Kasumi-1 (cell line): ENCODE measurements at places on chromosomes 5 and 9.

- DNase-seq = no peak
These were observed 152.7 kb upstream of the TBCA start for GRCh38 chr5:77928776-77929300.

DNA sequence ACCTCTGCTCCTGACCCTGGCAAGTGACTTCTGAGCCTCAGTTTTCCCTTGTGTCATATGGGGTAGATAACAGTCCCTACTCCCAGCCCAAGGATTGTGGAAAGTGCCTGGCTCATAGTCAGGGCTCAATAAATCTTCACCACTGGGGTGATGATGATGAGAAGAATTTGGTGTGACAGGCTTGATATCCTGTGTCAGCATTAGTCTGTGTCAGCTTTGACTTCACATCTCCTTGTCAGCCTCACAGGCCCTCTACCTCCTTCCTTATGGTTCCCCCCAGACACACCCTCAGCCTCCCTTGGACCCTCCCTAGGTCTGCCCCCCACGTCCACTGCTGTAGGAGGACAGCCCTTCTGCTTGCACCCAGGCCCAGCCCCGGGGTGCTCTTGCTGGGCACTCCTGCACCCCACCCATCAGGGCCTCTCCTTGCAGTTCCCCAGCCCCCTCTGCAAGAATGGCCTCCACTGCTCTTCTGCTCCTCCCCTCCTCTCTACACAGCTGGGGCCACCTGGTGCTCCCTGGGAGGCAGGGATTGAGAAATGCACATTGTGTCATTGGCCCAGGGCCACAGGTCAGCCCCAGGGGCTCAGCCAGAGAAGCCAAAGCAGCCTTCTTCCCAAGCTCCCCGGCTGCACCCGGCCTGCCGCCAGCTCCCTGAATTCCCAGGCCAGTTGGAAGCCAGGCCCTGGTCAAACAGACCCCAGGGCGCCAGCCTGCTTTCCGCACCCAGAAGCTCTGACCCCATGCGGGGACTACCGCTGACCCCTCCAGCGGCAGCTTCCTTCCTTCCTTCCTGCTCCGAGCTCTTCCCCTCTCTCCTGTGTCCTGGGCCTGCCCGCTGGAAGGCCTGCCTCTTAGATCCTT lies 7.7 kb downstream of the FGFR4 start:
- no peak for DNase-seq

GRCh38 chr5:62309107-62309506 lies 3.1 kb downstream of the KIF2A start:
- DNase-seq = no peak

- DNase-seq = no peak
These were observed 93.6 kb upstream of the TNC start for GRCh38 chr9:115211413-115212124.

DNA sequence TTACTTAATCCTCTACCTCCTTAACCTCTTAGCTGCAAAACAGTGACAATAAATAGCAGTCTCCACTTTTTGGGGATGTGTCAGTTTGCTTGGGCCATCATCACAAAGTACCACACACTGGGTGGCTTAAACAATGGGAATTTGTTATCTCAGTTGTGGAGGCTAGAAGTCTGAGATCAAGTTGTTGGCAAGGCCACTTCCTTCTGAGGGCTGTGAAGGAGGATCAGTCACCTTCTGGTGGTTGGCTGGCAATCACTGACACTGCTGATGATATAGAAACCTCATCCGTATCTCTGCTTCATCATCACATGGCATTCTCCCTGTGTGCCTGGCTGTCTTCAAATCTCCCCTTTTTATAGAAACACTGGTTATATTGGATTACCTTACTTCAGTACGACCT lies 187.1 kb upstream of the TBC1D2 start:
- no peak for DNase-seq

DNA sequence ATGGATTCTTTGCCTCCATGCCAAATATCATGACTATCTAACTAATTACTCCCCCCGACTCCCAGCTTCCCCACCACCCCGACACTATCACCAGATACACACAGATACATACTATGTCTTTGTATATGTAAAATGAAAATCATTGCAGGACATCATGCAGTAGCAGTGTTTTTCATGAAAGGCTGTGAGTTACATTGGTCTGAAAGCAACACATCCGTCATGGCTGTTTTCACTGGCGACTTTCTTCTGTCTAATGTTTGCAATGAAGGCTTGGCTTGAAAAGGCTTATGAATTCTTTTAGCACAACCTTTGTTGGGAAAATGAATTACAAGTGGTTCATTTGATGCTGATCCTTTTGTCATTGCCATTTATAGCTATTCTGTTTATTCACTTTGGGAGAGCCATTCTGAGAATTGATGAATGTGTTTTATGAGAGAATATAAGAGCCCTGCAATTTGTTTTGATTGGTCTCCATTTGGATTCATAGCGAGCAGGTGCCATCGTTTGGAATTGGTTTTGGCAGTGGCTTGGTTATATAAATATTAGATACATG lies 103.4 kb downstream of the PIP5K1B start:
- DNase-seq = no peak

GRCh38 chr9:101668421-101668820 lies 70.0 kb downstream of the GRIN3A start:
- no peak for DNase-seq

- no peak for DNase-seq
These were observed 290.7 kb upstream of the IL12B start for GRCh38 chr5:159620853-159621540.

DNA sequence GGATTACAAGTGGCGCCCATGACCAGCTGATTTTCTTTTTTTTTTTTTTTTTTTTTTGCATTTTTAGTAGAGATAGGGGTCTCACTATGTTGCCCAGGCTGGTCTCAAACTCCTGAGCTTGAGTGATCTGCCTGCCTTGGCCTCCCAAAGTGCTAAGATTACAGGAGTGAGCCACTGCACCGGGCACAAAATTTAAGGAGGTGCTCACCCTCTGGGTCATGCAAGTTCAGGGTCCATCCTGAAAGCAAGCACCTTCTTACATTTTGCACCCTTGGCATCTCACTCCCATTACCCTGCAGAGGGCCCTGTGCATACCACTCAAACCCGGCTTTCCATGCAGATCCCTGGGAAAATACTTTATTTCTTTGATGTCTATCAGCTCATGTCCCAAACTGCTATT lies 95.6 kb upstream of the ADRA1B start:
- DNase-seq = no peak

DNA sequence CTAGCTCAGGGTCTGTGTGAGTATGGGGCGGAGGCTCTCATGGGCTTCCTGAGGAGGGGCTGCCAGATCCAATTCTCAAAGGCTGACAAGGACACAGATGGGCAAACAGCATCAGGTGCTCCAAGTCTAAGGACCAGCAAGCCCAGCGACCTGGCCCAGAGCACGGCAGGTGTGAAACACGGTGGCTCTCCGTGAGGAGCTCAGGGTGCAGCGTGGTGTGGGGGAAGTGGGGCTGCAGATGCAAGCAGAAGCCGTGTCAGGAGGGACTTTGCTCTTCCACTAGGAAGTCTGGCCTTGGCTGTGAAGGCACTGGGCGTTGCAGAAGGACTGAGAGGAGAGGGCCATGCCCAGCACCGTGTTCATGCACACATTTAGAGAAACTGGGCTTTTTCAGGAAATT lies 420.0 kb downstream of the GADD45G start:
- no peak for DNase-seq

DNA sequence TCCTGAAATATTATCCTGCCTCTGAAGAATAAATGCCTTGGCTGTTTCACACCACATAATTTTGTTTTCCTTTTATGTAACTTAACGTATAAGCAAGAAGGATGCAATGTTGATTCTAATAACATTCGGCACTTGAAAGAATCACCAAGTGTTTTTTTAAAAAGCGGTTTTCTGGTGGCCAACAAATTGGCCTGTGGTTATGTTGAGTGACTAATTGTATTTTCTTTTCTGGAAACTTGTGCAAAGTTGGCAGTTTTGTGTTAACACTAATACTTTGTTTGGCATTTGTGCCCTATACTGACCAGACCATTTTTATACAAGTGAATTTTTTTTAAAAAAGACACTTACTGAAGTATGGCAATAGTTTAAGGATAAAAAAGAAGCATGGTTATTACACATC lies 452.7 kb downstream of the BNC2 start:
- DNase-seq = no peak

- no peak for DNase-seq
These were observed 1.5 kb downstream of the SH3GLB2 start for GRCh38 chr9:129026442-129027223.

GRCh38 chr9:133102190-133103021 lies 18.6 kb downstream of the RALGDS start:
- no peak for DNase-seq

DNA sequence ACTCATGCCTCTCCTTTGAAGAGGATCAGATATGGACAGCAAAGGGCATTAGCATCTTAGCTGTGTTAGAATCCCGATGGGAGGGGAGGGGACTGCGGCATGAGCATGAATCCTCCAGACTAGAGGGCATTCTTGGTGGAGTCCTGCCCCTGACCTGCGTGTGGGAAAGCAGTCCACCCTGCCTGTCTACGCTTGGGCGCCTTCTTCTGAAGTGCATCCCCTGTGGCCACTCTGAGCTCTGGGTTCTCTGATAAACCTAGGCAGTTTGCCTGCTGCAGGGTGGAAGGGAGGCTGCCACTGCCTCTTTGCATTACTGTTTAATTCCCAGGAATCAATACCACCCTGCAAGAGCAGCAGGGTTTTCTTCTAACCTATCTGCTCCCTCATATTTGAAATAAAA lies 169.3 kb downstream of the INSYN2B start:
- DNase-seq = no peak

GRCh38 chr9:32431940-32432555 lies 47.6 kb downstream of the ACO1 start:
- peak; percentile 4 for DNase-seq

DNA sequence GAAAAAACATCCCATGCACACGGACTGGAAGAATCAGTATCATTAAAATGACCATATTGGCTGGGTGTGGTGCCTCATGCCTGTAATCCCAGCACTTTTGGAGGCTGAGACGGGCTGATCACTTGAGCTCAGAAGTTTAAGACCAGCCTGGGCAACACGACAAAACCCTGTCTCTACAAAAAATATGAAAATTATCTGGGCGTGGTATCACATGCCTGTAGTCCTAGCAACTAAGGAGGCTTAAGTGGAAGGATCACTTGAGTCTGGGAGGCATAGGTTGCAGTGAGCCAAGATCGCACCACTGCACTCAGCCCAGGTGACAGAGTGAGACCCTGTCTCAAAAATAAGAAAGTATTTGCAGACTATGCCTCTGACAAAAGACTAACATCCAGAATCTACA lies 68.4 kb downstream of the TTC39B start:
- DNase-seq = no peak

- no peak for DNase-seq
These were observed 266.6 kb downstream of the SMARCA2 start for GRCh38 chr9:2281803-2282185.

DNA sequence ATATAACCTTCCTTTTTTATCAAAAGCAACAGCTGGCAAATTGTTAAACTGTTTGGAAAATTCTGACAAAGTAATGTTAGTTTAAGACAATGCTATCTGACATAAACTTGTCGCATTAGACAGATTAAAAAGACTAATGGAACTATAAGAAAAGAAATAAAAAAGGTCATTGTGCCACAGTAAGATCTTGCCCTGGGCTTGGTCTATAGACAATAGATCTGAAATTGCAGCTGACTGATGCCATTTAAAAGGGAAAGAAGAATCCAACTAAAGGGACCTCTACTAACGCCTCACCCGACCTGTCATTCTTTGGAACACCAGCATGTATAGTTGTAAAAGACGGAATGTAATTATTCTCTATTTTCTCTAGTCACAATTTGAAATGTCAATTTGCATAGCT lies 644.4 kb upstream of the GRAMD2B start:
- DNase-seq = no peak

GRCh38 chr9:115225459-115226116 lies 107.6 kb upstream of the TNC start:
- DNase-seq = no peak

DNA sequence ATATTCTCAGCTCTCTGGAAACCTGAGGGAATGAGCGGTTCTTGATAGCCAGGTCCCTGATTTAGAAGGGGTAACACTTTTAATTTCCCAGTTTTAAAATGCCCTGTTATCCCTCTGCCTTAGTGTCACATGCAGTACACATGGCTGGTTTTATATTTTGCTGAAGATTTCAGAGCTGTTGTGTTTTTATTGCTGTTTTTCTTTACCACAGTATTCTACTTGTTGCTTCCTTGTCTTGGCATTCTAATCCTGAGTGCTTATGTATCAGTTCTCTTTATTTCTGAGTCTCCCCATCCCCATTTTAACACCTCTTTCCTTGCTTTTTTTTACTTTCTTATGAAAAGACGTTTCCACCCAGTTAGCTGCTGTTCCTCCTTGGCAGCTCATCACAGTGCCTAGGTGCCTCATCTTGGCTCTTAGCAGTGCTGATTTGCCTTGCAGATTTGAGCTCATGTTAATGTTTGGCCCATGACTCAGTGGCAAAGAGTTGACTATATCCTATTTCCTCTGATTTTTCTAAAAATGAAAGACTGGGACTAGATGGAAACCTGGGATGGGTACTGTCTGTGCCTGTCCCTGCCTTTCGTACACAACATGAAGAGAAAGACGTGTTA lies 3.7 kb downstream of the MTRR start:
- no peak for DNase-seq

DNA sequence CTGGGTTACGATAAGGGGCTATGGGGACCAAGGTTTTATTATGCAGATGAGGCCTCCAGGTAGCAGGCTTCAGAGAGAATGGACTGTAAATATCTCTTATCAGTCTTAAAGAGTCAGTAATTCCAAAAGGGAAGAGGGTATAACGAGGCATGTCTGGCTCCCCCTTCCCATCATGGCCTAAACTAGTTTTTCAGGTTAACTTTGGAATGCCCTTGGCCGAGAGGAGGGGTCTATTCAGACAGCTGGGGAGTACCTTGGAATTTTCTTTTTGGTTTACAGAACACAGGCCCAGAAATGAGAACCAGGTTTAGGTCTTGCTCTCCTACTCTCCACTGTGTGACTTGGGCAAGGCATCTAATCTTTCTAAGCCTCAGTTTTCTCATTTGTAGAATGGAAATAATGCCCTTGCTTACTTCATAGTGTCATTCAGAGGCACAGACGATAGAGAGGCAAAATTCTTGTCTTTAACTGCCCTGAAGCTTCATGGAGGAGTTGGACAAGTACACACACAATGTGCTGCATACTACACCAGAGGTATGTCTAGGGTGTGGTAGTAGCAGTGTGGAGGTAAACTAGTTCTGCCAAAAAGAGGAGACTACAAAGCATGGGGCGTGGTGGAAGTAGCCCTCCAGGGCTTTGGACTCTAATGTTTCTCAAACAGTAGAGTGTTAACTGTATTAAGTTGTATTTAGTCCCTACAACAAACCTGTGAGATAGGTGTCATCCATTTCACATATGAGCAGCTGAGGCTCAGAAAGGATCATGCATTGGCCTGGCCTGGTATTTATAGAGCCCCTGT lies 45.5 kb downstream of the IRF1 start:
- DNase-seq = no peak
